ENCODE measurements at places on chromosomes 4 and X. TPM values are rescaled to one million over a fixed set of nuclear protein-coding genes. Genes with fewer than 3 reads are reported as not detected.

GRCh38 chrX:18935893-18936292 lies 48.0 kb downstream of the PHKA2 start:
- DNase-seq: no peak

DNA sequence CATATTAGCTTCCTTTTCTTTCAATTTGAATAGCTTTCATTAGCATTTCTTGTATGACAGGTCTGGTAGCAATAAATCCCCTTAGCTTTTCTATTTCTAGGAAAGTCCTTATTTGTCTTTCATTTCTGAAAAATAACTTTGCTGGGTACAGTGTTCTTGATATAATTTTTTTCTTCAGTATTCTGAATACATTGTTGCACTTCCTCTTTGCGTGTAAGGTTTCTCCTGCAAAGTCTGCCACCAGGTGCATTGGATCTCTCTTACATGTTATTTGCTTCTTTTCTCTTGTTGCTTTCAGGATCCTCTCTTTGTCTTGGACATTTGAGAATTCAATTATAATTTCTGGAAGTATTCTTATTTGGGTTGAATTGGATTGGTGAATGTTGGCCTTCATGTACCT lies 663.7 kb downstream of the GRXCR1 start:
- DNase-seq: no peak

GRCh38 chr4:55795341-55795740 lies 24.2 kb upstream of the EXOC1L start:
- no peak for DNase-seq

DNA sequence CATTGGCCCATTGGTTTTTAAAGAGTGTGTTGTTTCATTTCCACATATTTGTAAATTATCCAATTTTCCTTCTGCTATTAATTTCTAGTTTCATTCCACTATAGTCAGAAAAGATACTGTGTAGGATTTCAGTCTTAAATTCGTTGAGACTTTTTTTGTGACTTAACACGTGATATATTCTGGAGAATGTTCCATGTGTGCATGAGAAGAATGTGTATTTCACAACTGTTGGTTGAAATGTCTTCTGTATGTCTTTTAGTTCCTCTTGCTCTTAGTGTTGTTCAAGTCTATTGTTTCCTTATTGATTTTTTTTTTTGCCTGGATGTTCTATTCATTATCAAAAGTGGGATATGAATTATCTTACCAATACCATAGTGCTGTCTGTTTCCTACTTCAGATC lies 606.9 kb downstream of the RPA4 start:
- DNase-seq: no peak

DNA sequence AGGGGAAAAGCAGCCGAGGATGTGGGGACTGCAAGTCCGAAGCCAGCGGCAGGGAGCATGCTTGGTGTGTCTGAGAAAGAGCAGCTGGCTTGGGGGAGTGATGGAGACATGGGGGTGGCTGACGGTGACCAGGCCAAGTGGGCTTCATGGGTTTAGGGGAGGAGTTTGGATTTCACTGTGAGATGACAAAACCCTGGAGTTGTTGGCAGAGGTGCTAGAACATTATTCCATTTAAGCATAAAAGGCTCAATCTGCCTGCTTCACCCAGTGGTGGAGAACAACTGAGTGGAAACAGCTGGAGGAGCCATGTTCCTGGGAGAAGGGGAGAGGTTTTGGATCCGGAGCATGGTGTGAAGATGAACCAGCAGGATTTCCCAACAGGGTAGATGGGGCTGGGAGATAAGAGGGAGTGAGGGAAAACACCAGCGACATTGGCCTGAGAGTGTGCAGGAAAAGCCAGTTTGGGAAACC lies 318.0 kb upstream of the TAPT1 start:
- DNase-seq: no peak

GRCh38 chr4:56958111-56958517 lies 19.3 kb downstream of the NOA1 start:
- peak; percentile 68 for DNase-seq

DNA sequence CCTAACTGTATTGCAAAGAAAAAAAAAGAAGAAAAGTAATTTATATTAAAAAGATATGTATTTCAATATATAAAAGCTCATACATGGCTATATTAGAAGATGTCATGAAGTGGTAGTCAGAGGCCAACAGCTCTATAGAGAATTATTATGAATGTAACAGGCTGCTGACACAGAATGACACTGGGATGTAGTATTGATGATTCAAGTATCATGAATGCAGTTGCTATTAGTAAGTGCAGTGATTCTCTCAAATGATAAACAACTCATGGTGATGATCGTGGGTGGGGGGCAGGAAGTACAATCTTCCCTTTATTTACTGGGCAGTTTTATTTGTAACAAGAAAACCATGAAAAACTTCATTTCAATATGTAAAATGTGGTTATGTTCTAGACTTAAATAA lies 124.6 kb downstream of the COL4A6 start:
- DNase-seq: no peak

DNA sequence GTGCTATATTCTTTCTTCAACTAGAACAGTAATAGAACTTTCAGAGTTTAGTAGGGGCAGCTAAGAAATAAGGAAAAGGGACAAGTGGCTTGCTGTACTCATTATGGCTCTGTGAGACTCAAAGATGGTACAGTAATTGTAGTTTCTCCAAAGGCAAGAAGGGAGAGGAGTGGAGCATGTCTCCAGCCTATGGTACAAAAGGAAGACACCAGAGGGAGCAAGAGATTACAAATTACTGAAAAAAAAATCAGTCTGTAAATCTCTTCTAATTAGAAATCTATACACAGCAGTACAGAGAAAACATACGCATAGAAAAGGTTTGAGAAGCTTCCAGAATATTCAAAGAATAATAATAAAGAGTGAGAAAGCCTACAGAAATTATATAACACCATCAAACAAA lies 61.4 kb downstream of the KLHL4 start:
- no peak for DNase-seq

DNA sequence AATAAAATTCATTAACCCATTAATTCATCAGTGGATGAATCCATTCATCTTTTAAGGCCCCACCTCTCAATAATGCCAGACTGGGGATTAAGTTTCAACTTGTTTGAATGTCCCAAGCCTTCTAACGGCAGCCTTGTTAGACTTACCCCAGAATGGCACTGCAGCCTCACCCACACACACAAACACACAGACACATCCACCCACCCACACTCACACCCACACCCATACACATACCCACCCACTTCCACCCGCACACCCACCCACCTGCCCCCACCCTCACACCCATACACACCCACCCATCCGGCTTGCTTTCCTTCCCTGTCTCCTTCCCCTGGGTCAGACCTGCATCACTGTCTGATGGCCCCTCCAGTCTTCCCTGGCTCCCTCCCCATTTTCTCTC lies 102.6 kb downstream of the ARHGAP10 start:
- DNase-seq: no peak

- DNase-seq: no peak
Observed at GRCh38 chr4:30754021-30754420, 33.9 kb downstream of the PCDH7 start.

DNA sequence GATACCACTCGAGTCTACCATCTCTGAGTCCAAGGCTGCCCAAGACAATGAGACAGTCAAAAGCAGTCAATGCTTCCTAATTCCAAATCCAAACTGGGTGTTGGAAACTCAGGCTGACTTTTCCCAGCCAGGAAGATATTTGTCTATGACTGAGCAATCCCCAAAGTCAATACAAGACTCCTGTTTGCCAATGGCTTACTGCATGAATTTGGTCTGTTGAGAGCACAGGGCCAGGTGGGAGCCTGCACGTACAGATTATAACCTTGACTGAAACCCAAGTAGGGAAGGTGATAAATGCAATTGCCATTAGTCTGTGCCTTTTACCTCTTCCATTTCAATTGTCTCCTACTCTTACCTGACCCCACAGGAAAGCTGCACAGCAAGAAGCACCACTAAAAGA lies 72.6 kb upstream of the PPARGC1A start:
- DNase-seq: no peak

DNA sequence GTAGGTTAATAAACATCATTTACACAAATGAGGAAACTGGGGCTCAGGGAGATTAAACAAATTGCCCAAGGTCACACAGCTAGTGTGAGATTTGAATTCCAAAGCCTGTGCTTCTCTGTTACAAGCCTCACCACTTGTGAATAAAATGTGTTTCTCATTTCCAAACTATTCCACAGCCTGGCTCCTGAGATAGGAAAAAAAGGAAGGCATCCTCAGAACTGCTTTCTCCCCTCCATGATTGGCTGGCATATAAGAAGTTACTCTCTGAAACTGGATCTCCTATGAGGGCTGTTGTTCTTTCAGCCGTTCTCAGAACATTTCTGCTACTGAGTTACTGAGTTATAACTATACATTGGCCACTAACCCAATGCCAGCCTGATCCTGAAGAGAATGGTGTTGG lies 237.9 kb downstream of the MAML3 start:
- DNase-seq: no peak

GRCh38 chr4:95059663-95060062 lies 301.9 kb downstream of the BMPR1B start:
- no peak for DNase-seq

DNA sequence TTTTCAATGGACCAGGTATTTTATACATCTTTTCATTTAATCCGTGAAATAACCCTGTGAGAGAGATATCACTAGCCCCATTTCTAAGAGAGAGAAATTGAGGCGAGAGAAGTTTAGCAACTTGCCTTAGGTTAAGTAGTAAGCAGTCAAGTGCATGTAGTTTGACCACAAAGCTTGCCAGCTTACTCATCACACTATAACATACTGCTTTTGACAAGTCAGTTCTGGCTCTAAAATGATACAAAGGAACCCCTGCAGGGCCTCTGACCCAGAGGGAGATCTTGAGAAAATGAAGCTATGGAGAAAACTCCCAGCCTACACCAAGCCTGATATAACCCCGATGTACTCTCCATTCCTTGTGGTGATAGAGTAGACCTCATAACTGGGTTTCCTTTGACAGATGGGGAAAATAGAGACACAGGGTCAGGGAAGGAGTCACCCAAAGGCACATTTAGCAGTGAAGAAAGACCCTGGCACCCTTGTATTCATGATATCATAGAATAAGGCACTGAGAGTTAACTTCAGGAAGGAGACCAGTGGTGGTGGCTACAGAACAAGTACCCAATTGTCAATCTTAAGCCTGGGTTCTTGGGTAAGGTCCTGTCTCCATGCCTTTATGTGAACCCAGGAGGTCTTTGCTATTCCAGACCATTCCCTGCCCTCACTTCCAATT lies 60.2 kb upstream of the MSN start:
- DNase-seq: no peak

DNA sequence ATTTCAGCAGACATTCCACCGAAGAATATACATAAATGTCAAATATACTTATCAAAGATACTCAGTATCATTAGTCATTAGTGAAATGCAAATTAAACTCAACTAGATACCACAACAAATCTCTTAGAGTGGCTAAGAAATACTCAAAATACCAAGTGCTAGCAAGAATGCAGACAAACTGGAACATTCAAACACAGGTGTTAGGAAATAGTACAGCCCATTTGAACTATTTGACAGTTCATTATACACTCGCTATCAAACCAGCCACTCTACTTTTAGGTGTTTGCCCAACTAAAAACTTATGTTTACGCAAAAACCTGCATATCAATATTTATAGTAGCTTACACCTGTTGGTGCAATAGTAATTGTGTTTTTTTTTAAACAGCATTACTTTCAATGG lies 8.8 kb downstream of the ADAM29 start:
- no peak for DNase-seq

DNA sequence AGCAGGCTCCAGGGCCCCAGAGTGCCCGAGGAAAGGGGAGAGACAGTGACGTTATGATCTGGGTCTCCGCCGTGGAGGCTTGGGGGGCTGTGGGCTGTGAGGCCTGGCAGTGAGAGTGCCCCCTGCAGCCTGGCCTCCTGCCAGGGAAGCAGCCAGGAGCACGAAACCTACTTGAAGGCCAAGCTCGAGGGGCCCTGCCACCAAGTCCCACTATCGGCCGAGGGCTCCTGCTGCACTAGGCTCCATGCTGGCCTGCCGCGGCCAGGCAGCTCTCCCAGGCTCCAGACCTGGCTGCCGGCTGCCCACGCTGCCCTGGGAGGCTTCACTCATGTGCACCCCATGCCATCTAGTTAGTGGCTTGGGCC lies 18.7 kb downstream of the FLNA start:
- no peak for DNase-seq

- DNase-seq: no peak
Observed at GRCh38 chrX:141314441-141314840, 72.1 kb upstream of the SPANXC start.

DNA sequence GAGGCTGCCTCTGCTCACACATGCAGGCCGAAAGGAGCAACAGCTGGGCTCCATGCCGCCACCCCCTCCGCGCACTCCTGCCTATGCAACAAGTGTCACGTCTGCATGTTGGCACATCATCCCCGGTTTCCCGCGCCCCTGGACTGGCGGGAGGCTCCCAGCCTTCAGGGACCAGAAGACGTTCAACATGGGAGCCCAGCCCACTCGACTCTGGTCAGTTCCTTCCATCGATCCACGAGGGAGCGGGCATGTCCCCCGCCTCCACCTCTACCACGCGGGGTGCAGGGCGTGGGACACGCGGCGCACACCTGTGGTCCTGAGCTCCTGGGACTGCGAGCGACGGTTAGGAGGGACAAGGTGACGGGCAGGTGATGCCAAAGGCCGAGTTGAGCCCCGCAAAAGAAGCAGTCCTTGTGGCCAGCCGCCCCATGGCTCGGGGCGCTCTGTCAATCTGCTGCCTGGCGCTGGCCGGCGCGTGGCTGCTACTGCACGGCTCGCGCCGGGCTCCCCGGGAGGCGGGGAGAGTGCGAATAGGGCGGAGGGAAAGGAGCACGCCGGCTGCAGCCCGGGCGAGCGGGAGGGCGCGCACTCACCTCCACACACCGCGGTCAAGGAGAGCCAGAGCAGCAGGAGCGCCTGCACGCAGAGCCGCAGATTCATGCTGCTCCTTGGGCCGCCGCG lies 645 bp downstream of the APLN start:
- DNase-seq: no peak

The RNF150 gene
- total RNA-seq: 7.9 TPM

The TMEM150C gene
- total RNA-seq: 5.9 TPM

The KLF8 gene
- total RNA-seq: 20.5 TPM

The PABPC1L2A gene
- not detected for total RNA-seq

The OTUD6A gene
- total RNA-seq: not detected

The RGN gene
- not detected for total RNA-seq

The NAP1L5 gene
- total RNA-seq: not detected

The MAGIX gene
- total RNA-seq: 5.6 TPM

The SMIM43 gene
- not detected for total RNA-seq

The ZNF674 gene
- total RNA-seq: 0.37 TPM
